Esophagus muscularis mucosa (tissue), 4 donors: ENCODE measurements at places on chromosomes 2 and 18. TPM values are rescaled to one million over a fixed set of nuclear protein-coding genes. Genes with fewer than 3 reads are reported as not detected.

Gene C2orf81
- 4.6 TPM for total RNA-seq

Gene SLC66A3
- 63.5 TPM for total RNA-seq

Gene SERPINB4
- not detected for total RNA-seq

Gene NCKAP5
- 1.2 TPM for total RNA-seq

- no peaks in the 10 kb centered on the region for H3K36me3 ChIP-seq
- H3K27ac ChIP-seq, result no peak overlapping the region
- no peak for DNase-seq
These were observed 39.2 kb downstream of the MREG start for GRCh38 chr2:215973954-215974699.

GRCh38 chr2:229446350-229446749 is 175.3 kb upstream of the PID1 start:
- H3K27ac ChIP-seq, result peak overlapping the region; percentile 75
- peaks cover 36% of the 10 kb centered on the region for H3K4me1 ChIP-seq
- no peaks in the 10 kb centered on the region for H3K27me3 ChIP-seq
- H3K4me3 ChIP-seq, result no peak overlapping the region
- H3K36me3 ChIP-seq, result no peaks in the 10 kb centered on the region

GRCh38 chr2:124283096-124283495 is 258.0 kb downstream of the CNTNAP5 start:
- no peak overlapping the region for H3K27ac ChIP-seq
- no peak overlapping the region for H3K4me3 ChIP-seq
- DNase-seq, result peak; percentile 91
- H3K36me3 ChIP-seq, result no peaks in the 10 kb centered on the region
- no peaks in the 10 kb centered on the region for H3K27me3 ChIP-seq

GRCh38 chr2:156489195-156489594 is 53.0 kb downstream of the GPD2 start:
- no peaks in the 10 kb centered on the region for H3K36me3 ChIP-seq
- no peaks in the 10 kb centered on the region for H3K27me3 ChIP-seq
- no peak overlapping the region for H3K27ac ChIP-seq
- H3K4me3 ChIP-seq, result no peak overlapping the region
- DNase-seq, result no peak

GRCh38 chr18:65206551-65207260 is 544.1 kb upstream of the CDH7 start:
- no peaks in the 10 kb centered on the region for H3K36me3 ChIP-seq
- no peak overlapping the region for H3K27ac ChIP-seq
- H3K27me3 ChIP-seq, result no peaks in the 10 kb centered on the region
- no peak for DNase-seq
- no peaks in the 10 kb centered on the region for H3K4me1 ChIP-seq

GRCh38 chr2:160324161-160324800 is 124.2 kb upstream of the ITGB6 start:
- no peaks in the 10 kb centered on the region for H3K36me3 ChIP-seq
- H3K4me3 ChIP-seq, result no peak overlapping the region
- no peak for DNase-seq
- H3K4me1 ChIP-seq, result peaks cover 59% of the 10 kb centered on the region
- H3K27me3 ChIP-seq, result no peaks in the 10 kb centered on the region

DNA sequence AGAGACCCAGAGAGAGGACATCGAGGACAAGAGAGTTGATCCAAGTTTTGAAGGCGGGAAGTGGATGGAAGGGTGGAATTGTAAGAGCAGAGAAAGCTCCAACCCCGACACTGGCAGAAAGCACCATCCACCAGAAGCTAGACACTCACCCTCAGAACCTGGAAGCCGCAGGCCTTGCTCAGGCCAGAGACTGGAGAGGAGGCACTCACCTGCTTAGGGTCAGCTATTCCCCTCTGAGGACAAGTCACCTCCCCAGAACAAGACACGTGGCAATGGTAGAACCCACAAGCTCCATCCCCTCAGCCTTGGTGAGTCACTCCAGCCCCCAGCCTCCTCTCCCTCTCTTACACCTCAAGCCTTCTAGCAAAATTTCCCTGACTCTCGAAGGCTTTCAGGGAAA is 64.9 kb downstream of the STEAP3 start:
- no peak overlapping the region for H3K4me3 ChIP-seq
- peaks cover 21% of the 10 kb centered on the region for H3K4me1 ChIP-seq
- peak; percentile 75 for DNase-seq
- peaks cover 15% of the 10 kb centered on the region for H3K36me3 ChIP-seq
- no peaks in the 10 kb centered on the region for H3K27me3 ChIP-seq

- no peaks in the 10 kb centered on the region for H3K27me3 ChIP-seq
- no peaks in the 10 kb centered on the region for H3K36me3 ChIP-seq
- no peaks in the 10 kb centered on the region for H3K4me1 ChIP-seq
- H3K4me3 ChIP-seq, result no peak overlapping the region
These were observed 181.2 kb upstream of the FSHR start for GRCh38 chr2:49335546-49335945.

DNA sequence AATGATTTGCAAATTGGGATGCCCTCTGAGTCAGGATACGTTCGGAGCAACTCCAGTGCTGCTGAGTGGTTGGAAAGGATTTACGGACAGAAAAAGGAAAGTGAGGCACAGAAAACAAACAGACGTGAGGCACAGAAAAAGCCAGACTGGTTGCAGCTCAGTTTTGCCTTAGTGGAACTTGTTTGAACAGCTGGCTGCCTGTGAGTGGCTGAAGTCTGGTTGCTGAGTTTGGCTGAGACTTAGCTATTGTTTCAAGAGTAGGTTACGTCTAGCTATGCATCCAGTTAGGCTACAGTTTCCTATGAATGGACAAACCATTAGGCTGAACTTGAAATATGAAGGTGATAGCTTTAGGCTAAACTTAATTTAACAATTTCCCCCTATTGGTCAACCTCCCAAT is 256.6 kb downstream of the VAPA start:
- no peak overlapping the region for H3K27ac ChIP-seq
- H3K27me3 ChIP-seq, result no peaks in the 10 kb centered on the region
- H3K36me3 ChIP-seq, result no peaks in the 10 kb centered on the region
- DNase-seq, result peak; percentile 55
- H3K4me3 ChIP-seq, result no peak overlapping the region

- DNase-seq, result no peak
- no peaks in the 10 kb centered on the region for H3K27me3 ChIP-seq
- H3K4me3 ChIP-seq, result no peak overlapping the region
These were observed 103.7 kb upstream of the CYP20A1 start for GRCh38 chr2:203135105-203135504.

DNA sequence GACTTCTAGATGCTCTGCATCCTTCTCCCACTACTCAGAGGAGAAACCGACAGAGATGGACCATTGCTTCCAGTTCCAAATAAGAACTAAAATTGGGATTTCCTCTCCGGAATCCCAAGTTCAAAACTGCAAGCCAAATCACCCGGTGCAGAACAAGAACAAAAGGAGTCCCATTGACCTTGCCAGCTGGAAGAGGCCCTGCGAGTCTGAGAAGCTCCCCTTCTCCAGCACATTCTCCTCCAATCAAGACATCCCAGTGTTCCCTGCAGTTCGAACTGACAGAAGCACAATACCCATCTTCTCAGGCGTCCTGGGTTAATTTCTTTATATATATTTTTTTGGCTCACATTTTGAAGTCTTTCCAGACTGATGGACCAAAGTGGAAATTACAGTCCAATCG is 195.3 kb upstream of the MEIS1 start:
- no peak overlapping the region for H3K27ac ChIP-seq
- no peaks in the 10 kb centered on the region for H3K27me3 ChIP-seq
- H3K4me3 ChIP-seq, result no peak overlapping the region
- no peak for DNase-seq
- peaks cover 31% of the 10 kb centered on the region for H3K4me1 ChIP-seq

GRCh38 chr2:128363934-128364361 is 45.3 kb upstream of the HS6ST1 start:
- no peaks in the 10 kb centered on the region for H3K27me3 ChIP-seq
- peaks cover 18% of the 10 kb centered on the region for H3K4me1 ChIP-seq
- no peak for DNase-seq
- no peak overlapping the region for H3K4me3 ChIP-seq

- no peak overlapping the region for H3K4me3 ChIP-seq
- H3K36me3 ChIP-seq, result no peaks in the 10 kb centered on the region
- H3K27me3 ChIP-seq, result no peaks in the 10 kb centered on the region
- H3K27ac ChIP-seq, result no peak overlapping the region
These were observed 129.5 kb downstream of the ZNF804A start for GRCh38 chr2:184727813-184728212.

- H3K4me1 ChIP-seq, result peaks cover 61% of the 10 kb centered on the region
- no peak overlapping the region for H3K4me3 ChIP-seq
- no peaks in the 10 kb centered on the region for H3K36me3 ChIP-seq
- no peak for DNase-seq
- H3K27me3 ChIP-seq, result no peaks in the 10 kb centered on the region
These were observed 28.8 kb downstream of the SLC40A1 start for GRCh38 chr2:189551808-189552207.

- H3K4me1 ChIP-seq, result no peaks in the 10 kb centered on the region
- no peak for DNase-seq
- H3K27me3 ChIP-seq, result no peaks in the 10 kb centered on the region
- H3K36me3 ChIP-seq, result no peaks in the 10 kb centered on the region
- H3K27ac ChIP-seq, result no peak overlapping the region
These were observed 110.2 kb upstream of the RBBP8 start for GRCh38 chr18:22822841-22823508.

- no peak for DNase-seq
- no peaks in the 10 kb centered on the region for H3K27me3 ChIP-seq
- no peaks in the 10 kb centered on the region for H3K36me3 ChIP-seq
- H3K4me3 ChIP-seq, result no peak overlapping the region
- H3K4me1 ChIP-seq, result no peaks in the 10 kb centered on the region
- H3K27ac ChIP-seq, result no peak overlapping the region
These were observed 19.8 kb downstream of the CCDC68 start for GRCh38 chr18:54939361-54939917.

DNA sequence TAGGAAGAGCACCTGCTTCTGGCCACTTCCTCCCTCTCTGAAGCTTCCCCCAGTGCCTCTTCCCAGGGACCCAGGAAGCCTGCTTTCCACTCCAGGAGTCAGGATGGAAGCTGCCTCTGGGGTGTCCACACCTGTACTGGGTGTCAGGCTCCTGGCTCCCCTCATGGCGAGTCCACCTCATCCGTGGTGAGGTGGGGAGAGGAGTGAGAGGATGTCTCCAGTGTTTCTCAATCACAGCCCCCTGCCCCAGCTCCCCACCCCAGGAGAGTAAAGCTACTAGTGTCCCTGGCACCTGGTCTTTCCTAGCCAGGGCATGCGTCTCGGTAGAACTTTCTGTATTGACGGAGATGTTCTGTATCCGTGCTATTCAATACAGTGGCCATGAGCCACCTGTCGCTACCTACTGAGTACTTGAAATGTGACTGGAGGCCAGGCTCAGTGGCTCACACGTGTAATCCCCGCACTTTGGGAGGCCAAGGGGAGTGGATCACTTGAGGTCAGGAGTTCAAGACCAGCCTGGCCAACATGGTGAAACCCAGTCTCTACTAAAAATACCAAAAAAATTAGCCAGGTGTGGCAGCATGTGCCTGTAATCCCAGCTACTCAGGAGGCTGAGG is 171.2 kb upstream of the HAAO start:
- H3K4me3 ChIP-seq, result no peak overlapping the region
- H3K4me1 ChIP-seq, result peaks cover 73% of the 10 kb centered on the region
- DNase-seq, result no peak
- peak overlapping the region; percentile 80 for H3K27ac ChIP-seq

- no peak overlapping the region for H3K4me3 ChIP-seq
- H3K27ac ChIP-seq, result no peak overlapping the region
- peaks cover 13% of the 10 kb centered on the region for H3K36me3 ChIP-seq
- peaks cover 55% of the 10 kb centered on the region for H3K4me1 ChIP-seq
- H3K27me3 ChIP-seq, result no peaks in the 10 kb centered on the region
These were observed 66.4 kb downstream of the ZNF516 start for GRCh38 chr18:76428396-76429261.

DNA sequence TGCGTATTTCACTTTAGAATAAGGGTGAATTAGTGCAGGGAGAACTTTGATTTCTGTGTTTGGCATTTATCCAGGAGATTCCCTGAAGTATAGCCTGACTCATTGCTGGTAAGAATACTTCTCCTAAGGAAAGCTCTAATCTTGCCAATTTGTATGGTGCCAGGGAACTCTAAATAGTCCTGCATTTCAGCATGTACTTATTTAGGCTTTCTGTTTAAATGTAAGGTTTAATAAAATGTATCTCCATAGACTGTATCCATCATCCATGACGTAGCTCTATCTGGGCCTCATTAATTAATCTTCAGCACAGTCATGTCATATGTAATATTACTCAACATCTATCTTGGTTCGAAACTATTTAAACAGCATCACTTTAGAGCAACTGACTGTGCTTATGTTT is 127.7 kb downstream of the DOK6 start:
- H3K27me3 ChIP-seq, result no peaks in the 10 kb centered on the region
- no peaks in the 10 kb centered on the region for H3K36me3 ChIP-seq
- no peak overlapping the region for H3K4me3 ChIP-seq
- H3K27ac ChIP-seq, result no peak overlapping the region
- H3K4me1 ChIP-seq, result no peaks in the 10 kb centered on the region
- DNase-seq, result no peak

- no peak overlapping the region for H3K27ac ChIP-seq
- no peak overlapping the region for H3K4me3 ChIP-seq
- no peaks in the 10 kb centered on the region for H3K4me1 ChIP-seq
- DNase-seq, result no peak
- H3K27me3 ChIP-seq, result no peaks in the 10 kb centered on the region
These were observed 299.6 kb upstream of the FANCL start for GRCh38 chr2:58540681-58541080.

- H3K4me1 ChIP-seq, result peaks cover 20% of the 10 kb centered on the region
- no peak for DNase-seq
These were observed 64.7 kb downstream of the STK39 start for GRCh38 chr2:168182550-168183249.
